AG04449 (cell line): ENCODE measurements at places on chromosomes 11 and 22.

DNA sequence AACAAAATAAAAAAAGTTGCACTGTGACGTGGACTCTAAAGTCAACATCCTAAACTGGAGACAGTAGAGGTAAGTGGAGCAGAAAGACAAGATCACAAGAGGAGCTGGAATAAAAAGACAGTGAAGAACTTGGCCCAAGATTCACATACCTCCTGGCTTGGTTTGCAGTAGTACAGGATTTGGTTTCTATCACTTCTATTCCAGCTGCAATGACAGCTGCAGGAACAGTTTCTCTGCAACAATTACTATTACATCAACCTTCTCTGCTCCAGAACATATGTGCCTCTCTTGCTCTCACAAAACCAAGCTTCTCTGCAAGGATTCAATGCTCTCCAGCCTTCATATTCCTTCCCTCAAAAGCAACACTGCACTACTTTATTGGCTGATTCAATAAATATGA lies 7.8 kb upstream of the KDM2A start:
- DNase-seq, result no peak

GRCh38 chr11:112012874-112013273 lies 12.3 kb upstream of the DLAT start:
- no peak for DNase-seq

DNA sequence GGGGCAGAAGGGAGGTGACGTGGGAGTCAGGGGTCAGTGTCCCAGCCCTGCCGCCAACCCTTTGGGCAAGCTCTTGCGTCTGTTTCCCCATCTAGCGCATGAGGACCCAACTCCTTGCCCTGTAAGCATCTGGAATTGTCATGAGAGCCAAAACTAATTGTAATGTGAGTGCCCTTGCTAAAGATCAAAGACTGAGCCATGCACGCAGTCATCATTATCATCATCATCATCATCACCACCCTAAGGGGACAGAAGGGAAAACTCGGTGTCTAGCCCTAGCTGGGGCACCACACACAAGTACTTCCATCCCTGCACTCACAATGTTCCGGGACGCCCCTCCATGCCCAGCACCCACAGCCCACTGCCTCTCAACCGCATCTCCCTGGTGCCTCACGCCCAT lies 2.5 kb downstream of the LIF start:
- no peak for DNase-seq

DNA sequence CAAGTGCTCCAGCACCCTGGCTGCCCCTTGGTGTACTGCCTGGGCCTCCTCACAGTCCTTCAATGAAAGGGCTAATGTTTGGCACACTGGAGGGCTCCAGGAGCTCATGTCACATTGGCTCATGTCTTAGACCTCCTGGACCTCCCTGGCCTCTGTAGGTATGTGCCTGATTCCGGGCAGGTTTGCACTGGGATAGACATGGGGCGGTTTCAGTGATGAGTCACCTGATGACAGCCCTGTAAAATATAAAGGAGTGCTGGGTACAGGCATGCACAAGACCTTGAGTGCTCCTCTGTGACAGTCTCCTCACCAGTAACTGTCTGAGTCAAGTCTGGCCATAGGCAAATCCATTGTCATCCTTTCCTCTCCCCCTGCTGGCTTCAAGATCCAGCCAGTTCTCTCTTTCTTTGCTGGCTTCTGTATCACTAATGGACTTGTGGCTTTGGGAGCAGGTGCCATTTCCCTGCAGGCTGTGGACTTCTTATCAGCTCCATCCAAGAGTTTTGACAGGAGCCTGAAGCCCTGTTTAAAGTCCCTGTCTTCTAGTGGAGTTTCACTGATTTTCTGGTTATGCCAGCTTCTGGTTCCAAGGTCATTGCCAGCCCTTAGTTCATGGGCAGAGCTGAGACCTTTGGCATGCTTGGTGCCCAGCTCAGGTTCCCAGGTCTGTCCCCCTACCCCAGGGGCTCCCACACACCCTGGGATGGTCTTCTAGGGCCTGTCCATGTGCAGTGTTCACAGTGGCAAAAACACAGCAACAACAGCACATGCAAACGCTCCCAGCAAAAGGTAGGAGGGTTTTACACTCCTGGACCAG lies 22.7 kb upstream of the P2RY2 start:
- no peak for DNase-seq

DNA sequence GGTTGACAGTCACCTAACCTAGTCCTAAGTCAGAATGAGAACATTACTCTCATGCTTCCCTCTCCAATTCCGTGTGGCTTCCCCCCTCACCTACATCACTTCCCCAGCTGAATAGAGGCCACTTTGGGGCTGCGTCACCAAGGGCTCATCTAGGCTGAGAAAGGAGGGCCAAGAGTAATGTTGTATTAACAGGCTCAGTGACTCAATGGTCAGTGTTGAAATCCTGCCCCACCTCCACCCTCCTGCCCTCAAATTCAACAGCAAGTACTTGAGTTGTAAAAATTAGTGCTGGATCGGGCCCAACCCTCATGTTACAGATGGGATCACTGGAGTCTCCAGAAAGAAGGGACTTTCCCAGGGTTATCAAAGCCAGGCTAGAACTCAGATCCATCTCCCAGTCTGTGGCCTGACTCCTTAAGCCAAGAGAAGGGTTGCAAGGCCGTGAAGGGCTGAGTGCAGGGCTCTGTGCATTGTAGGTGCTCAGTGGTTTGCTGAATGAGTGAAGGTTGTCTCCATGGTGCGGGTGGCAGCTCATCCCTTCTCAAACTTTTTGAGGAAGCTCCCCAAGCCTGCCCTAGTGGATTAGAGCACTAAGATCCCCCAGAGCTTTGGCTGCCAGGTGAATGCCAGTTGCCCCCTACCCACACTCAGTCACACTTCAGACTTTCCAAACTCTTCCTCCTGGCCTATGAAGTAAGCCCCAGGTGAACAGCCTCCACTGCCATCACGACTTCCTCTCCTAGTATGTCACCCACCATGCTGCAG lies 3.2 kb downstream of the DGAT2 start:
- DNase-seq, result no peak

GRCh38 chr11:2091112-2091746 lies 48.0 kb downstream of the IGF2 start:
- no peak for DNase-seq

DNA sequence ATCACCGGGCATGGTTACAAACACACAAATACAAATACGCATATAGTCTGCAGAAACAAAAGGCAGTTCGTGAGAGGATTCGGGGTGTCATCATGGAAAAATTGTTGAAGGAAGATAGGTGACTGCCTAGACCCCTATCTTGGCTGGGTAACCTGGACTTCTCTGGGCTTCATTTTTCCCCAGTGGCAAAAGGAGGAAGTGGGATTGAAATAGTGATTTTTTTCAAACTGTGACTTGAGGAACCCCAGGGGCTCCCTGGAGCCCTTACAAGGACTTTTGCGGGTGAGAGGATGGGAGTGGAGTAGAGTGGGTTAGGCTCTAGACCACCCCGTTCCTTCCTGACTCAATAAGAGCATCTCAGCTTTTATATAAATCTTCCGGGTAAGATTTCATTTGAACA lies 1.0 kb upstream of the ELF5 start:
- no peak for DNase-seq

- no peak for DNase-seq
These were observed 16.9 kb downstream of the SMCO4 start for GRCh38 chr11:93526346-93526633.

- DNase-seq, result no peak
These were observed 30.5 kb downstream of the CTNND1 start for GRCh38 chr11:57792060-57792541.

DNA sequence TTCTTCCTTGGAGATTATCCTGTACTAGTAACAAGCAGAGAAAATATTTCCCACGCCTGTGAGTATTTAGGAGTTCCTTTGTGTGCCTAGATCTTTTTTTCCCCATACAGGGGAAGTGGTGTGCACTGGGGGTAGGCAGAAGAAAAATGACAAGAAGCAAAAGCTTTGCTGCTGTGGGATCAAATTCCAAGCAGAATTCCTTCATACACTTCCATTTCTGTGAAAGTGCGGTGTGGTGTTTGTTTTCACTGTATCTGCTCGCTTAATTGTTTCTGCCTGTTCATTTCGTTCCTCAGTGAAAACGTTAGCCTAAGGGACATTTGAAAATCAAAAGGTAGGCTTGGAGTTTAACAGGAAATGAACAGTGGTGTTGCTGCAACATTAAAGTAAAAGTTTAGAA lies 47.9 kb downstream of the BLID start:
- no peak for DNase-seq

DNA sequence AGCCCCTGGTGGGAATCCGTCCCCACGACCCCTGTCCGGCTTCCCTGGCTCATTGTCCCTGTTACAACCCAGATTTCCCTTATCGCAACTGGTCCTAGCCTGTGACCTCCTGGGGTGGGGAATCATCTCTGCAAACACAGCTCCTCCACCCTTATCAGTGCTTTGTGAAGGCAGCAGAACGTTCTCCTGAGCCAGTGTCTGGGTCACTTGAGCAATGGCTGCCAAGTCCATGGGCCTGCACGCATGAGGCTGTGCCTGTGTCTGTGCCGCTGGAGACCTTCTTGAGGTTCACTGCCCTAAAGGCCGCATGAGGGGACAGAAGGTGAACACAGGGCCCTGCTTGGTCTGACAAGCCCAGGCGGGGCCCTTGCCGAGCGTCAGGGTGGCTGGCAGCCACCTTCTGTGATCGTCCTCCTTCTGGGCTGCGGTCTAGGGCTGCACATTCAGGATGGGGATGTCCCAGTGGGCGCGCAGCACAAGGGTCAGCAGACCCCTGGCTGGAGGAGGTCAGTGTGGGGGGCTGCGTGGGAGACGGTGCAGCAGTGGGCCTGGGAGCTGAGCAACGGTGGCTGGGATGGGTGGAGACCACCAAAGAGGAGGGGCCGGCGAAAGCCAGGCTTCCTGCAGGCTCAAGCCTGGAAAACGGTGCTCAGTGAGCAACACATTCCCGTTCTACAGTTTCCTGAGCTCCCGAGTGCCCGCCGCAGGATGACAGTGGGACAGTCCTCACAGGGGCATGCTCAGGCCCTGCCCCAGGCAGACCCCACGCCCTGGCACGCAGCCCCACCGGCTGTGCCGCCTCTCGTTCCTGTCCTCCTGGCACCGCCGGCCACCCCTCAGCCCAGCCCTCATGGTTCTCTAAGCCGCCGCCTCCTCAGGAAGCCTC lies 74.1 kb downstream of the CDKN1C start:
- no peak for DNase-seq

DNA sequence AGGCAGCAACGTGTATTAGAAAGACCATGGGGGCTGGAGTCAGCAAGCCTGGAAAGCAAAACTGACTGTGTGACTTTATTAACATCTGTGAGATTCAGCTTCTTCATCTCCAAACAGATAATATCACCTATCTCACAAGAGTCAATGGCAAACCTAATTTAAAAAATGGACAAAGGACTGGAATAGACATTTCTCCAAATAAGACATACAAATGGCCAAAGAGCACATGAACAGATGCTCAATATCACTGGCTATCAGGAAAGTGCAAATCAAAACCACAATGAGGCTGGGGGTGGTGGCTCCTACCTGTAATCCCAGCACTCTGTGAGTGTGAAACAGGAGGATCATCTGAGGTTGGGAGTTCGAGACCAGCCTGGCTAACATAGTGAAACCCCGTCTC lies 69.6 kb downstream of the CLPB start:
- DNase-seq, result no peak

DNA sequence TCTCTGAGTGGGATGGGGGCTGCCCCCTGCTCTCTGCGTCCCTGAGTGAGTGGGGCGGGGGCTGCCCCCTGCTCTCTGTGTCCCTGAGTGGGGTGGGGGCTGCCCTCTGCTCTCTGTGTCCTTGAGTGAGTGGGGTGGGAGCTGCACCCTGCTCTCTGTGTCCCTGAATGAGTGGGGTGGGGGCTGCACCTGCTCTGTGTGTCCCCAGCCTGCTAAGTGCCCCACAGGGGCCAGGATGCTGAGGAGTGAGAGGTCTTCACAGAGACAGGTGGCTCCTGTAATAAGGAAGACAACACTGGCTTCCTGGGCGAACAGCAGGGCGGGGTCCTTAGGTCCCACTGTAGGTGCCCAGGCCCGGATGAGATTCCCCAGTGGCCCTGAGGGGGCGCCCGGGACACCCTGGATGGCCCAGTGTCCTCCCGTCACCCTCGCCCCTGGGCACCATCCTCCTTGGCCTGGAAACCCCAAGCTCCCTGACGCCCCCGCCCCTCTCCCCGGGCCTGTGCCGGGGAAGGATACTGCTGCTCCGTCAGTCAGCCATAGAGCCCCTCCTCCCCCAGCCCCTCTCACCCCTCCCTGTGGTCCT lies 3.8 kb upstream of the CCDC188 start:
- no peak for DNase-seq

DNA sequence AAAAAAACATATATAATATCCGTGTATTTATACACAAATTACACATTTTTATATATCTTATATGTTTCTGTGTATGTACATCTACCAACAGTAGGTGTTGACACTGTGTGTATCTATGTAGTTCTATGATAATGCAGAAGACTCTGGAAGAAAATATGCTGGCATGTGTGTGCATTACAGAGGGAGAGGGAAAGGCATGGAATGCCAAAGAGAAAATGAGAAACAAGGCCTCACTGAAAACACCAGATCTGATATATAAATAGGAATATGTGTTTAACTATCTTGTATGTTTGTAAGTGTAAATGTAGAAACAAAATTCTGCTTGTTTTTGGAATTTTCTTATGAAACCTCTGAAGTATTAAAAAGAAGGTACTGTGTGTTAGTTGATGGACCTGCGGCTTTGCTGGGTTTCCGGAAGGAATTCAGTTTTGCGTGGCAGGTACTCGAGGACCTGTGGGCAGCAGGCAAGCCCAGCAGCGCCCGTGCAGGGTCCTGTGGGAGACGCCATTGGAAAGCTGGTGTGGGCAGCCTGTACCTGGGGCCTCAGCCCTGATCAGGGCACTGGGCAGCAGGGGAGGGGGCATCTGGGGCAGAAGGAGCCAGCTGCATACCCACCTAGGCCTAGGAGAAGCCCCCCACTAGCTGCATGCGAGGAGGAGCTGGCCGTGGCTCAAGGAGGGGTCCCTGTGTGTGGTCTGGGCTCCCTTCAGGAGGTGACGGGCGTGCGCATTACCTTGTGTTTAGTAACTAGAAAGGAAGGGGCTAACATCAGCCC lies 7.6 kb upstream of the TRMU start:
- no peak for DNase-seq

- no peak for DNase-seq
These were observed 658.2 kb downstream of the NTM start for GRCh38 chr11:132028380-132029240.

DNA sequence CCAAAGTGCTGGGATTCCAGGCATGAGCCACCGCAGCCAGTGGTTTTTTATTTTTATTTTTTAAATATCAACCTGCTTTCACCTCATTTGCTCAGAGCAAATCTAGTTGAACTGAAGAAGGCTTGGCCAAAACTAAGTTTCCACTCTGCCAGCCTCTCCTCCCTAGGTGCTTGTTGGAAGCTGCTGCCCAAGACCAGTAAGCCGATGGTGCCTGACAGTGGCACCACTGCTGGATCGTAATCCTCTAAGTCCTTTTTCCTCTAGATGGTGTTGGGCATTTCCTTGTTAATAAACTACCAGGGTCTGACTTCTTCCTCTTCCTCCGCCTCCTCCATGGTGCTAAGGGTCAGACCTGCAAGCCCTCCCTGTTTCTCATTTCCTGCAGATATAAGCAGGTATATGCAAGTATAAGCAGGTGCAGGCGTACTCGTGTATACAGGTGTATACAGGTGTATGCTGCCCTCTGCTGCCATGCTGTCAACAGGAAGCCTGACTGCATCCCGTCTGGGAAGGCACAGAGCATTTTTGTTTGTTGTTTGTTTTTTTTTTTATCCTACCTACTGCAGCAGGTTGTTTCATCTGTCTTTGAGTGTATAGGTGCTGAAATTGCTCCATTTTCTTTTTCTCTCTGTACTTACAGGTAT lies 1.6 kb downstream of the NADSYN1 start:
- DNase-seq, result no peak
